ENCODE measurements at places on chromosomes 13 and 19. TPM values are rescaled to one million over a fixed set of nuclear protein-coding genes. Genes with fewer than 3 reads are reported as not detected.
A peak's percentile ranks its signal among the peaks of the same experiment; 100 is the strongest.

PODNL1 gene
- total RNA-seq: 2.4 TPM

GRCh38 chr19:33064458-33064791 is 263 bp downstream of the RHPN2 start:
- DNase-seq: no peak

DNA sequence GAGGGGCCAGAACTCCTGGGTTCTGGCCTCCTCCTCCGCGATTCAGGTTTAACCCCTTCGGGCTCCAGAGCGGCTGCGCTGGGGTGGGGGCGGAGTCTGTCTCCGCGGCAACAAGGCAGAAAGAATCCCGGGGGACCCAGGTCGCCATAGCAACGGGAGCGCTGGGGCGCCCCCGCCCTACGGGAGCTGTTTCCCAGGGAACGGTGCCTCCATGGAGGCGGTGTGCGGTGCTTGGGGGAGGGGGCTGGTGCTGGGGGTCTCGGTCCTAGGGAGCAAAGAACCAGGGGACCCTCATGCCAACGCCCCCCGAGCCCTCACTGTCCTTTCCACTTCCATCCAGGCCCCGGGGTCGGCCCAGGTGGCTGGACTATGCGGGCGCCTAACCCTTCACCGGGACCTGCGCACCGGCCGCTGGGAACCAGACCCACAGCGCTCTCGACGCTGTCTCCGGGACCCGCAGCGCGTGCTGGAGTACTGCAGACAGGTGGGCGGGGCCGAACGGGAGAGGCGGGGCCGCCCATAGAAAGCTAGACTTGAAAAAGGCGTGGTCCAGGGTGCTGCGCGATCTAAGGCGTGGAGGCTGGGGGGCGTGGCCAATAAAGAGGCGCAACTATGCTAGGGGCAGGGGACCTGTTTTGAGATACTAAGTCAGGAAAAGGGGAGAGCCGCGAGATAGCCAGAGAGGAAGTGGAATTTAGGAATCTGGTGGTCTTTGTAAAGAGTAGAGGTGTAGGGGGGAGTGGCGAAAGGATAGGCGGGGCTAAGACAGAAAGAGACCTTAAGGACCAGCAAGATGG is 1.2 kb downstream of the APLP1 start:
- peak; percentile 89 for DNase-seq

GRCh38 chr19:41430922-41431321 is 3.7 kb upstream of the B3GNT8 start:
- no peak for DNase-seq

DNA sequence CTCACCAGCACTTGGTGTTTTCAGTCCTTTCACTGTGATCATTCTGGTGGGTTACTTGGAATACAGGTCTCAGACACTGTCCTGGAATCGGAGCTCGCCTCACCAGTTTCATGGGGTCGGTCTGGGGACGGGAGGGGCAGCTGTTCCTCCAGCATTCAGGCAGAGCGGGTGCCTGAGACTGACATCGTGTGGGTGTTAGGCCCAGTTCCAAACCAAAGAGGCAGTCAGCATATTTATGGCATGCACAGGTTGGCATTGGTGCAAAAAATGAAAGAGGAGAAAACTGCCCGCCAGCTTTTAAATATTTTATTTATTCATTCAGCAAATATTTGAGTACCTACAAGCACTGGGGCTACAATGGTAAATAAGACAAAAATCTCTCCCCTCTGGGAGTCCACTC is 20.1 kb downstream of the PLEKHF1 start:
- peak; percentile 45 for DNase-seq

- DNase-seq: peak; percentile 94
These were observed 47.4 kb downstream of the ZFP14 start for GRCh38 chr19:36331353-36332228.

DNA sequence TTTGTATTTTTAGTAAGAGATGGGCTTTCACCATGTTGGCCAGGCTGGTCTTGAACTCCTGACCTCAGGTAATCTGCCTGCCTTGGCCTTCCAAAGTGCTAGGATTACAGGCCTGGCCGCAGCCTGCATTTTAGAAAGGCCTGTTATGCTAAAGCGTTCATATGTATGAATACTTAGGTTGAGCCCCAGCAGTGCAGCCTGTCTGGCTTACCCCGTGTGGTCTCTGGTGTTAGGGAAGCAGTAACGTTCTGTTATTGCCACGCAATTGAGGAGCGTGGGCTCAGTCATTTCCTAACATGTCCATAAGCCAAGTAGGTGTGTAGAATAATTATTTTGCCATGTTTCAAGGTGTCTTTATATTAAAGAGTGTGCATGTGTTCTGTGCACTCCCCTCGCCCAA is 14.3 kb downstream of the HNRNPM start:
- no peak for DNase-seq

DNA sequence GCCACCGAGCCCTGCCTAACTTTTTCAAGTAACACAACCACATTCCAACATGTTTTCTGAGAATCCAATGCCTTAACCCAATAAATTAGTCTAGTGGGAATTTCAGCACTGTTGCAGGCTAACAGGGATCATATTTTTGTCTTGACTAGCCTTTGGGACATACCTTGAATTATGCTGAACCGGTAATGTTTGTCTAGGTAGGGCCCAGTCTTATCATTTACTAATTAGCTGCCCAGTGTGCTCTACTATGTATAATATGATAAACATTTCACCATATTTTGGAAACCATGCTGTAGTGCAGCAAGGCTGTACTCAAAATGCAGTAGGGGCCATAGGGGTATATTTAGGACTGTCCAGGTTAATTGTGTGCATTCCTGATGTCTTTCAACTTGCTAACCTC is 3.3 kb upstream of the PDS5B start:
- no peak for DNase-seq

DNA sequence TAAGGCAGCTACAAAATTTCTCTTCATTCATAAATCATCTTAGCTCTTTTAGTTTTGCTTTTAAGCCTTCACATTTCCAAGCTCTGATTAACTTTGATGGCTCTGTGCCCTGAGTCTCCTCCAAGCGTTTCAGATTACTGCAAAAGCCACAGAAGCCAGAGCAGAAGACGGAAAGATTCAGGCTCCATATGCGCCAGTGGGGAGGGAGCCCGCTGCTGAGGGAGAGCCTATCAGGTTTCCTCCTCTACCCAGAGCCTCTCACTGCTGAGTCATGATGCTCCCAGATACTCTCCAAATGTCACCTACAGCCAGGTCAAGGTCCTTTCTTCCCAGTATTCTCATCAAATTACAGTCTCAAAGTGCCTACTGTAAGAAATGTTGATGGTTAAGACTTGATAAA is 193.6 kb downstream of the RAP2A start:
- DNase-seq: peak; percentile 90

DNA sequence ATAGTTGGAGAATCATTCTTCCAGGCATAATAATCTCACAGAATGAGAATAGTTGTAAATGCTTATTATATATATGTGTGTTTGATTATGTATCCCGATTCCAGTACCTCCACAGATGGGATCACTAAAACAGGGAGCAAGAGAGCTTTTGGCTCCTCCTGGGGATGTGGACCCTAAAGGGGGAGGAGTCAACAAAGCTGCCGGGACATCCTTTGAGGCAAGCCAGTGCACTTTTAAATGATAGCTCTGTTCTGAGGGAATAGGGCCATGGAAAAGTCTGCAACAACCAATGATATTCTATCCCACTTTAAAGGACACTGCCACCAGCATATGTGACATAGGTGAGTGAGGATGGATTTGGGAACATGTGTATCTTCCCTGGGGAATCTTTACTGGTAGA is 40.8 kb downstream of the SLITRK5 start:
- no peak for DNase-seq

GRCh38 chr13:19795956-19796355 is 13.2 kb upstream of the PSPC1 start:
- DNase-seq: peak; percentile 1

GRCh38 chr19:6022570-6023064 is 44.7 kb upstream of the RANBP3 start:
- peak; percentile 64 for DNase-seq

POU4F1 gene
- not detected for total RNA-seq

- DNase-seq: no peak
These were observed 32.1 kb downstream of the NEK5 start for GRCh38 chr13:52096748-52097147.

- peak; percentile 94 for DNase-seq
These were observed 48.7 kb downstream of the LYL1 start for GRCh38 chr19:13053761-13054625.

DNA sequence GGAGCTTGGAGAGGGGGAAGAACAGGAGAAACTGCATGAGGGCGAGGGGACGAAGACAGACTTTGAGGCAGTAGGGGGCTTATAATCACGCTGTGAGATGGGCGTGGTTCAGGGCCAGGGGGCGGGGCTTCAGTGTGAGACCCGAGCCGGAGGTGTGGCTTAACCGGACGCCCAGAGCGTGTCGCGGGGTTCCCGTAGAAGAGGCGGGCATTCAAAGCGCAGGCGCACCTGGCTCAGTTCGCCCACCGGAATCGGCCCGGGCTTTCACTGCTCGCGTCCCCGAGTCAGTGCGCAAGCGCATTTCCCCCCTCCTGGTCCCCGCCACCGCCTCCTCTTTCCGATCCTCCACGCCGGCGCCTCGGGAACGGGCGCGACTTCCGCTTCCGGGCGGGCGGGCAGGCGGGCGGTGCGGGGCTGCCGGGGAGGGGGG is 225 bp upstream of the ZNF865 start:
- peak; percentile 99 for DNase-seq

DNA sequence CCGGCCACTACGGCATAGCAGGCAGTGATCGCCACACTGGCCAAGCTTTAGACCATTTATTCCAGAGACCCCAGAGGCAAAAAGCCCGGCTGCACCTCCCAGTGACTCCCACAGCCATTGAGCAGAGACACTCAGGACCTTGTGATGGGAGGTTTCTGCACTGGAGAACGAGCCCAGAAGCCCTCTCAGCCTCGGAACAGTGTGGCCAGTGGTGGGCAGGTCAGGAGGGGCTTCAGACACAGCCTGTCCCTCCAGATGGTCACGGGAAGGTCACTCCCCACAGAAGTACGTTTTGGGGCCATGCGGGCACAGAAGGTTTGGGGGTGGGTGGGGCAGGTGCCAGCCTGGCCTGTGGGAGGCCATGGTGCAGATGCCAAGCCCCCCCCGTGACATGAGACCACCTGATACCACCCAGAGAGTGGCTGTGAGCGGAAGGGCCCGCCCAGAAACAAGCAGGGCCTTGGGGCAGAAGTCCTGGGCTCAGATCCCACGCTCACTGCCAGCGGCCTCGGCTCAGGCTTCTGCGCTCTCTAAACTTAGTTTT is 599 bp upstream of the F10 start:
- peak; percentile 82 for DNase-seq

- DNase-seq: peak; percentile 97
These were observed 8.6 kb downstream of the ZBTB7A start for GRCh38 chr19:4057931-4058692.

TEX26 gene
- total RNA-seq: 0.56 TPM

GRCh38 chr19:49712397-49712859 is 21.5 kb downstream of the CPT1C start:
- peak; percentile 89 for DNase-seq

SIGLEC14 gene
- total RNA-seq: 10.3 TPM

DNA sequence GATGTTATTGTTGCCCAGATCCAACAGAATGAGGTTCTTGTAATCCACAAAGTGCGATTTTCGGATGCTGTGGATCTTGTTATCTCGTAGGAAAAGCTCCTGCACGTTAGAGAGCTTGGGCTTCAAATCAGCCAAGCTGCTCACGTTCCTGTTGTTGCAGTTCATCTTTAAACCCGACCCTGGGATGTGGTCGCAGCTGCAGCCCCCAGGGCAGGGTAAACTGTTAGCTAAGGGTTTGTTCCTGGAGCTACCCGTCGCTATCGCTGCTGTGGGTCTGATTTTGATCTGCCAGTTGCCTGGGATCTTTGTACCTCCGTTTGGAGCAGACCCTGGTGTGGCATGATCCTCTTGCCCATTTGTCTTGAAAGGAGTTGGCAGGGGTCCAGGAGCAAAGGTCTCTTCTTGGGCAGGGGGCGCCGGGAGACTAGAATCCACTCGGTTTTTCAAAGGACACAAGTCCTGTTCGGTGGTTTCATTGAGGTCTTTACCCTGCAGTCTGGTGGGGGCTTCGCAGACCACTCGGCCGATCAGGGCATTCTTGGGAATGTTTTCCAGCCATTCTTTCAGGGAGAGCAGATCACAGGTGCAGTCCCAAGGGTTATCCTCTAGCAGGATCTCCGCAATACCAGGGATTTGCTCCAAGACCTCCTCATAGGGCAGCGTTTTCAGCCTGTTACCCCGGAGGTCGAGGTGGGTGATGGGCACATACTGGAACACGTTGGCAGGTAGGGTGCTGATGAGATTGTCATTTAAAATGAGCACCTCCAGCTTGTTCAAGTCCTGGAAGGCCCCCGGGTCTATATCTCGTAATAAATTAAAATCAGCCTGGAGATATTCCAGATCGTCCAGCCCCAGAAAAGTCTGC is 1.8 kb downstream of the SLITRK1 start:
- DNase-seq: no peak

GRCh38 chr19:4015705-4016402 is 8.3 kb downstream of the PIAS4 start:
- DNase-seq: no peak

DNA sequence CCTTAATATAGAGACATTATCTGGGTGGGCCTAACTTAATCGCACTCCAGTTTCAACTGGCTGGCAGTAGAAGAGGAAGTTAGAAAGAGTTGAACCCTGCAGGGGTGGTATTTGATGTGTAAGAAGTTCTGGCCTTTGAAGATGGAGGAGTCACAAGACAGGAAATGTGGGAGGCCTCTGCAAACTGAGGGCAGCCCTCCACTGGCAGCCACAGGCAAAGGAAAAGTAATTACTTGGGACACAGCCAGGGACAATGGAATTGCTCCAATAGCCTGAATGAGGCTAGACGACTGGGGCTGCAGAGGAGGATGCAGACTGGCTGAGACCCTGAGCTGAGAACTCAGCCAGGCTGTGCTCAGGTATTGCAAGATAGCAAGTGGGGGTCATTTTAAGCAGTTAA is 703.3 kb upstream of the ARGLU1 start:
- DNase-seq: no peak

DNA sequence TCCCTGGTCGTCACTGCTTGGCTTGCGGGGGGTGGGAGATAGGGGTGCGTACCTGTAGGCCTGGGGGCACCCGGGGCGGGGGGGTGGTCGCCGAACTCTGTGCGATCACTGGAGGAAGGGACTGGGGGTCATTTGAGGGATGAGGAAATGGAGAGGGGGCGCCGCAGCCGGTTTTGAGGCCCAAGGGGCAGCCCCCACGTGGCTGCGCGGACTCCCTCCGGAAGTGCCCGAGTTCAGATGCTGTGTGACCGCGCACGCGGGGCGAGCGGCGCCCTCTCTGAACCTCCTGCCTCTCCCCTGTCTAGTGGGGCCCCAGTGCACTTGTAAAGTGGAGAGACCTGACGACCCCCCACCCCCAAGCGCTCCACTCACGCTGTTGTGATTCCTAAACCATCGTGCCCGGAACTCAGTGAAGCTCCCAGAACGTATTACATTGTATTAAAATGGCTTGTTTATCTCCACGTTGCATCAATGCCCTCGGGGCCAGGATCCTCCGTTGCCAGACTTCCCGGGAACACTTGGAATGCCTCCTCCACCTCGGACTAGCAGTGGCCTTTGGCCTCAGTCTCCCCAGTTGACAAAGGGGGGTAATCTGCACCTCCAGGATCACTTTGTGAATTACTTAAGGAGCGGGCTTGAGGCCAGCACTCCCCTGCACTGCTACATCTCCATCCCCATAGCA is 3.0 kb upstream of the NANOS3 start:
- no peak for DNase-seq

SERP2 gene
- 7.9 TPM for total RNA-seq

UQCRFS1 gene
- total RNA-seq: 22.3 TPM

- DNase-seq: no peak
These were observed 108.2 kb downstream of the SGCG start for GRCh38 chr13:23288995-23289394.

GRCh38 chr13:106867249-106867648 is 299.3 kb upstream of the ARGLU1 start:
- no peak for DNase-seq

SIAH3 gene
- 0.05 TPM for total RNA-seq

GRCh38 chr13:45142440-45143345 is 22.4 kb downstream of the GTF2F2 start:
- DNase-seq: no peak
